Pons (tissue), 1 donor: ENCODE measurements at places on chromosomes 2 and 18.

DNA sequence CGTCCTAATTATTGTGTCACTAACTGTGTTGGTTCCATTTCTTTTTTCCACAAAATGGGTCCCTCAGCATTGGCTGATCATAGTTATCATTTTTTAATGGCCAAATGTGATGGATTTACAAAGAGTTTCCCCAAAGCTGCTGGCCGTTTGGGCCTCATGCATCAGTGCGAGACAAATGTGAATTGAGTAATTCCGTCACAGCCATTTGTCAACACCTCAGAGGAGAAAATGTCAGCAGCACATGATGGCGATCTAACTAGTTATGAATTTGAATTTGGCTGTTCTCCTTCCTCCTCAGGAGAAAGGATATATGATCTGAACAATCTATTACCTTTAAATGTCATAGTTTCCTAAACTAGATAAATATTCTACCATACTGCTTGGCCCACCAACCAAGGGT lies 54.9 kb upstream of the SP3 start:
- no peak for DNase-seq

DNA sequence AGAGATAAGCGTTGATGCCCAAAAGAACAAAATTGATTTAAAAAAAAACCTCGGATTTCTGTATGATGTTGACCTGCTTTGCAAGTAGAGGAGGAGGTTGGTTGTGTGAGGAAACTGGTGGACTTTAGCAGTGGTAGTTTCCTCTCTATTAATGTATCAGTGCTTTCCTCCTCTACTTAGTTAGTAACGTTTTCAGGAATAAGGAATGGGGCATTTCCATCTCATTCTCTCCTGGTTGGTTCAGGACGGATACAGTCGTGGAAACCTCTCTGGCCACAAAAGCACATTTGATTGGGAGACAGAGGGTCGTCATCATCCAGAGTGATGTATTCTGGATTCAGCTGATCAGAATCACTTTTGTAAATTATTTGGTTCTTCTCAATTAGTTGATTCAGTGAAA lies 1.5 kb downstream of the FHOD3 start:
- no peak for DNase-seq

GRCh38 chr2:54557601-54558187 lies 101.6 kb downstream of the SPTBN1 start:
- no peak for DNase-seq

DNA sequence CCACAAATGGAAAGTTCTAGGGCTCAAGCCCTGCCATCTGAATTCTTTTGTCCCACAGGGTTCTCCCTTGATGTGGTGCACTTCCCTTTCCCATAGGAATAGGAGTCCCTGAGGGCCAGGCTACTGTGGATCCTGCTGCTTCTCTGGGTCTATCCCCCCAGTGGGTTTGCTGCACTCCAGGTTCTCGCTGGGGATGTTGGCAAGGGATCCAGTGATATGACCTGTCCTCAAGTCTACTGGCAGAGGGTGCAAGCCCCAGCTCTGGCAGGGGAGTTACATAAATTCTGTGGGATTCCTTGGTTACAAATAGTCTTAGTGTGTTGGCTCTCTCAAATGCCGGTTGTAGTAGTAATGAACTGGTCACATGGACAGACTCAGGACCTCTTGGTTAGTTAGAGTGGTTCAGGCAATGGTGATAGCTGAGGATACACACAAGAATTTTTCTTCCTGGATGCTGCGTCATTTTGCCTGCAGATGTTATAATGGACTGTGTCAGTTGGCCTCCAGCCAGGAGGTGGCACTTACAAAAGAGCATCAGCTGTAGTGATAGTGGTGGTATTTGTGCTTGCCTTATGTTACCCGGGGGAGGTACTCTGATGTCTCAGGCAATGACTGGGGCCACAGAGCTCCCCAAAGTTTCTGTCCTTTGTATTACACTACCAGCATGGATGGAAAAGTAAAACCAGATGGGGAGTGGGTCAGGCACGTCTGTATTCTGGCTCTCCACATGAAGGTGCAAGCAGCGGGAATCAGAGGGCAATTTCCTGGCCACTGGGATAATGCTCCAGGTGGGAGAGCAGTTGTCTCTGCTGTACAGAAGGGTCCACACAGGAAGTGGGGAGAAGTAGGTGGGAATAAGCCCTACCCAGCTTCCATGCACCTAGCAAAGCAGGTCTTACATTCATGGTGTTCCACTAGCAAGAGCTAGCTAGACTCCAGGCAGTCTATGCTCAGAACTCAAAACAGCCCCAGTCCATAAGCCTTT lies 267.9 kb downstream of the SOX11 start:
- no peak for DNase-seq

DNA sequence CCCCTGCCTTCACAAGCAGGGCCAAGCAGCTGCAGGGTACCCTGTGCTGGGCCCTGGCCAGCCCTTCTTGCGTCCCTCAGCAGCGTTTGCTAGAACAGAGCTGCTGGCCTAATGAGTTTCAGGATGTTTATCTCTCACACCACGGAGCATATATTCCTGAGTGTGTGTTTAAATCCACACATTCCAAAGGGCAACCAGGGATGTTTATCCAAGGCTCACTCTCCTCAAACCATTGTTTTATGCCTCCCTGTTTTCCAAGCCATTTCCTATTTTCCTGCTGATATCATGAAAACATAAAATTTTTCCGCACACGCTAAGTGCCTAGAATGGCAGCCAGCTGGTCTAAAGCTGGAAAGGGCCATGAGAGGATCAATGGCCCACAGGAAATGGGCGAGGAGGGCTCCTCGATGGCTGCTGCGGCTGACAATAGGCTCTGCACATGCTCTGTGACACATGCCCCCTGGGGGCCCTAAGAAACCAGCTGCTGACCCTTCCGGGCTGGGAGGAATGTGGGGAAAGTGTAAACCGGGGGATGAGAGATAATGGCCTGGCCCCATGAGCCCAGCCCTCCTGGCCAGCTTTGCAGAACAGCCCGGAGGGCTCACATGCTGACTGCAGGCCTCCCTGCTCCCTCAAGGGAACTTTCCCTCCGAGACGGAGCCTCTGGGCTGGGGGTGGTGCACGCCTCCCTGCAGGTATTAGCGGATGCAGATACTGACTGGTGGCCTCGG lies 194.0 kb downstream of the NDUFA10 start:
- DNase-seq: no peak

GRCh38 chr2:27989149-27989548 lies 98.6 kb downstream of the BABAM2 start:
- no peak for DNase-seq

DNA sequence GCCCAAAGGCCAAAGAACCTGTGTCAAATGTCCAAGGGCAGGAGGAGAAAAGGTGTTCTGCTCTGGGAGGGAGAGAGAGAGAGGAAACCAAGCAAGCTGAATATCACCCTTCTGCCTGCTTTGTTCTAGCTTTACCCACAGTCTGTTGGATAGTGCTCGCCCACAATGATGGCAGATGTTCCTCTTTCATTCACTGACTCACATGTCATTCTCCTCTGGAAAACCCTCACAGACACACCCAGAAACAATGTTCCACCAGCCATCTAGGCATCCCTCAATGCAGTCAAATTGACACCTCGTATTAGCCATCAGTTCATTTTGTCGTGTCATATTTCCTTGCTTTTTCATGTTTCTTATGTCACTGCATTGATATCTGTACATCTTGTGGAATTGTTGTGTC lies 150.3 kb downstream of the UBR3 start:
- DNase-seq: no peak

DNA sequence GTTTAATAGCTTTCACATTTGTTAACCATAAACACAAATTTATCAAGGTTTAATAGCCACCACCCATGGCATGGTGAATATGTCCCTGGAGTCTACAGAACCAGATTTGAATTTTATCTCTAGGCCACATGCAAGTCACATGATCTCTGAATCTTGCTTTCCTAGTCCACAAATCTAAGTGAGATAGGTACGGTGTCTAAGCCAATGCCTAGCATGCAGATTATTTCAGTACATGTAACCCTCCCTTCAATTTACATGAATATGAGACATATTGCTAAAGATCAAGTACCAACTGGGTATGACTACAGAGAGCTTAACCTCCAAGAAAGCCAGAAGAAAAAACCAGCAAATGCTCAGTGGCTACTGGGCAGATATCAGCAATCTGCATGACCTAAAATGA lies 10.0 kb downstream of the ZNF24 start:
- no peak for DNase-seq

DNA sequence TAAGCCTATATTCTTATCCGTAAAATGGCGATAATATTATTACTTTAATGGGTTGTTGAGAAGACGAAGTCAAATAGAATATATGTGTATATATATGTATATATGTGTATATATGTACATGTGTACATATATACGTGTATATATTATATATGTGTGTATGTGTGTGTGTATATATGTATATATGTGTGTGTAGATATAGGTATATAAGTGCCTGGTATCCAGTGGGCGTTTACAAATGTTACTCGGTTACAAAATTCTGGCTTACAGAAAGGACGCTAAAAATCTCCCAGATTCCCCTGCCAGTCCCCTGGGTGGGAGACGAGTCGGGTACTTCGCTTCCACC lies 295 bp upstream of the MTX2 start:
- no peak for DNase-seq

GRCh38 chr2:22604136-22604535 lies 780.8 kb upstream of the KLHL29 start:
- no peak for DNase-seq

DNA sequence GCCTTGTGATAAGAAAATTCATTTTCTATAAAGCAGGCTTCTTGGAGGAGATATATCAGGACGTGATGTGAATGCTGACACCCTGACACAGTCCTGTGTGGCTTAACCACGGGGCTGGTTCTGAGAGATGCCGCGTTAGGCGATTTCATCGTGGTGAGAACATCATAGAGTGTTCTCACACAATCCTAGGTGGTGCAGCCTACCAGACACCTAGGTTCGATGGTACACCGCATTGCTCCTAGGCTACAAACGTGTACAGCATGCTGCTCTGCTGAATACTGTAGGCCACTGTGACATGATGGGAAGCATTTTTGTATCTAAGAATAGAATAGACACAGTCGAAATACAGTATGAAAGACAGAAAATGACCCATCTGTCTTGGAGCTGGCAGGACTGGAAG lies 82.5 kb downstream of the TNFRSF11A start:
- DNase-seq: no peak

GRCh38 chr2:28378679-28379584 lies 13.7 kb upstream of the FOSL2 start:
- no peak for DNase-seq

GRCh38 chr2:236965021-236965840 lies 120.5 kb upstream of the COPS8 start:
- DNase-seq: no peak

DNA sequence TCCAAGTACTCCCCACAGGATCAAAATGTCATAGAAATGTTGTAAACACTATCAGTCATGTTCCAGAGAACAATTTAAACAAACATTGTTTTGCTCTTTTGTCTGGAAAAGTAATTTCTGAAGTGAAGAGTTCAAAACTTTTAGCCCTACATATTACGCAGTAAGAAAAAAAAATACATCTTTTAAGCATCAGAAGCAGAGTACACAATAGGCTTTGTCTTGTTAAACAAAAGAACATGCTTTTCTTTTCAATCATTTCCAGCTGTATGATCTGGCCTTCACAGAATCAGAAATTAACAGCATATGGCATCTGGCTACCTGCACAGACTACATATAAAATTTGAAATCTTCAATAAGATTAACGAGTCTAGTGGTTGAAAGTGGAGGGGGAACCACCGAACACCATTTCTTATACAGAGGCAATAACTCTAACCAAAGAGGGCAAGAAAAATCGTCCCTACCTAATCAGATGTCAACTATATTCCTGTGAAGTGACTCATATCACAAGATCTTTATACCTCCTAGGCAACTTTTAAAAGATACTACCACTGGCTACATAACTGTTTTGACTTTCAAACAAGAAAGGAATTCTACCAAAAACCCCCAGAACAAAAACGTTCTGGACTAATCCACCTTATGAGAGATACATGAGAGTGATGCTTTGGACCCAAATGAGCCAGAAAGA lies 149.3 kb downstream of the EXOC6B start:
- DNase-seq: no peak

DNA sequence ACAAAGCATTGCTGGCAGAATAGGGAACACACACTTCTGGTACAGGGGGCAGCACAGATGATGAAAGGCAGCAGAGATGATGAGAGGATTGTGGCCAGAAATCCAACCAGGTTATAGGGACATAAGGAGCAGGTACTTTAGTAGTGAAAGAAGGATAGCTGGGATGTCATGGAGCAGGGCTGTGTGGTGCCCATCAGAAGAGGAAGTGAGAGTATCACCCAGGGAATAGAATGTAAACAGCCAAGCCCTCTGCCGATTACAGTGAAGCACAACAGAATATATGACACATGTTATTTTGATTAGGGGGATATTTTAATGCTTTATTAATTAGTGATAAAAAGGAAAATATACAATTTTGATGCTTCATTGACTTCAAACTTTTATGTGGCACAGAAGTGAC lies 883.4 kb upstream of the CDH2 start:
- no peak for DNase-seq

DNA sequence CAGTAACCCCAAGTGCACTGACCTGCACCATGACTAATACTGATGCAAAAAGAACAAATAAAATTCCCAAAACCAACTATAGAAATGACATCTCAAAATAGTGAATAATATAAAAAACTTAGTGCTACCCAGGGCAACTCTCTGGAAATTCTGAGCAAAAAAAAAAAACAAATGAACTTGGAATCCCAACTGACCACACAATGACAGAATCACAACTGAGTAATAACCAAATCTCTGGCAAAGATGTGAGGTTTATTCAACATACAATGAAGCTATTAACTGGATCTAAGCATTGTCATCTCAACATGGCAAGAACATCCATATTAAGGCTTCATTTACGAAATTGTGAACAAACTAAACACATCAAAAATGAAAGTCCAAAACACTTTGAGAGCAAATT lies 22.7 kb downstream of the EXOC6B start:
- peak; percentile 87 for DNase-seq

DNA sequence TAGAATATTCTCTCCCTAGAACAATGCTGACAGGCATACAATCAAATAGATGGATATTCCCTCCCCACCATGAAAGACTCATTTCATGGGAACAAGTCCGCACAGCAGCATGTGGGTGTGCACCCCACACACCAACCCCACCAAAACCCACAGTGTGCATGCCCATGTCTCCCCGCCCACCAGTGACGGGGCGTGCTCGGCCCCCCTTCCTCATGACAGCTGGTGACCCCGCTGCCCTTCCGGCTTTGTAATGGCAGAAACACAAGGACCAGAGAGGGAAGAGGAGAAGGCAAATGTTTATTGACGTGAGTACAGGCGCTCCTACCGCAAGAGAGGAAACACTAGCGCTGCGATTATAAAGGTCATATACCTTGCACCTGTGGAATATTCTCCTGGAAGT lies 30.8 kb upstream of the ODC1 start:
- DNase-seq: no peak

GRCh38 chr2:141692829-141693228 lies 438.0 kb downstream of the LRP1B start:
- DNase-seq: no peak

DNA sequence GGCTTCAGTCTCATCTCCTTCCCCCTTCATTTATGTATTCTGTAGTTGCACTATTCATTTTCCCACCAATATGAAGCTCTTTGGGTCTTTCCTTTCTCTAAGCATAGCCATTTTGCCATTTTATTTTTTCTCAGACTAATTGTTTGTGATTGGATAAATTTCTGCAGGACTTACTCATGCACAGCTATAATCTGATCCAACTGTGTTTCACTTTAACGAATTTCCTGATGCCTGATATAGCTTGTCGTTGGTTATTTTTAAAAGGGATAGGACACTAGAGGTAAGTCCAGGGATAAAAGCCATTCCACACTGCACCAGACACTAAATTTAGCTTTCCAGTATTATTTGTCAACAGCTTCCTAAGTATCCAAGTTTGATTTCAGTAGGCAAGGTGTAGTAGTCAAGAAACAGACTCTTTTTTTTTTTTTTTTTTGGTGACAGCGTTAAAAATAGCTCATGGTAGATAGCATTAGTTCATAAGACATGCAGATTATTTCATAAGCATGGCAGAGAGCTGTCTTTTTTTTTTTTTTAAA lies 17.4 kb downstream of the ASB18 start:
- no peak for DNase-seq
